Naive thymus-derived CD8-positive, alpha-beta T cell (primary cell): ENCODE measurements at places on chromosomes 1 and 21. TPM values are rescaled to one million over a fixed set of nuclear protein-coding genes. Genes with fewer than 3 reads are reported as not detected.

Gene KLHDC9
- total RNA-seq: 0.96 TPM

Gene ITGB3BP
- total RNA-seq: 37.5 TPM

- H3K27ac ChIP-seq: peak overlapping the region; percentile 81
- no peak overlapping the region for H3K4me3 ChIP-seq
- DNase-seq: no peak
- H3K36me3 ChIP-seq: no peaks in the 10 kb centered on the region
- no peaks in the 10 kb centered on the region for H3K27me3 ChIP-seq
Observed at GRCh38 chr1:6350416-6351088, 43.0 kb downstream of the ACOT7 start.

- no peak for DNase-seq
- no peaks in the 10 kb centered on the region for H3K36me3 ChIP-seq
- H3K27me3 ChIP-seq: no peaks in the 10 kb centered on the region
- no peak overlapping the region for H3K4me3 ChIP-seq
- no peak overlapping the region for H3K27ac ChIP-seq
Observed at GRCh38 chr1:173301507-173301906, 94.4 kb upstream of the TNFSF4 start.

Gene CENPL
- 16.6 TPM for total RNA-seq

Gene KRTAP10-3
- total RNA-seq: not detected

Gene NBPF4
- total RNA-seq: not detected

DNA sequence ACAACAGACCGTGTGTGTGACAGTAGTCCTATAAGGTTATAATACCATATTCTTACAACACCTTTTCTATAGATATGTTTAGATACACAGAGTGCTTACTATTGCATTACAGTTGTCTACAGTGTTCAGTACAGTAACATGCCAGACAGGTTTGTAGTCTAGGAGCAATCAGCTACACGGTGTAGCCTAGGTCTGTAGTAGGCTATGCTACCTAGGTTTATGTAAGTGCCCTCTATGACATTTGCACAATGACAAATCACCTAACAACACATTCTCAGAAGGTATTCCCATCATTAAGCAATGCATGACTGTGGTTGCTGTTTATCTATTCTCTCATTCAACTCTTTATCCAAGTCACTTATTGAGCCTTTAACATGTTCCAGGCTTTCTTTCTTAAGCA lies 1.8 kb upstream of the WLS start:
- H3K4me1 ChIP-seq: peaks cover 22% of the 10 kb centered on the region
- DNase-seq: no peak
- H3K36me3 ChIP-seq: peaks cover 3% of the 10 kb centered on the region

Gene SLAMF9
- not detected for total RNA-seq

GRCh38 chr1:81808760-81809159 lies 8.0 kb downstream of the ADGRL2 start:
- no peak for DNase-seq
- peaks cover 8% of the 10 kb centered on the region for H3K27me3 ChIP-seq
- peaks cover 2% of the 10 kb centered on the region for H3K36me3 ChIP-seq
- H3K4me1 ChIP-seq: no peaks in the 10 kb centered on the region
- H3K27ac ChIP-seq: no peak overlapping the region

Gene WDR64
- 0.69 TPM for total RNA-seq

DNA sequence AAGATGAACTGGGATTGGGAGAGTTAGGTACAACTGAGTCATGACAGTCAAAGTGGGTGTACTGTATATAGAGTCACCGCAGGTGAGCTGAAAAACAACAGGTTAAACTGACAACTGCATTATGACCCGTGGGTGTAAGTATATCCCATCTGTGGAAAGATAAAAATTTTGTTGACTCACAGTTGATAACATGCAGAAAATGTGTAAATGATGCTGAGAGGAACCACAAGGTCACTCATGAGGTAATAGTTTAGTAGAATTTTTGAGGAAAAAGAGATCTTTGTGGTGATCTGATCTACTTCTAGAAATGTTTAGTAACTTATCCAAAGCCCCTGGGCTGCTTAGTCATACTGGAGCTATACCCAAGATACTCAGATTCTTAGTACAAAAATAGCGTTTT lies 838 bp downstream of the OR2C3 start:
- H3K27ac ChIP-seq: no peak overlapping the region
- no peaks in the 10 kb centered on the region for H3K36me3 ChIP-seq
- peaks cover 4% of the 10 kb centered on the region for H3K4me1 ChIP-seq
- DNase-seq: no peak
- H3K4me3 ChIP-seq: no peak overlapping the region

DNA sequence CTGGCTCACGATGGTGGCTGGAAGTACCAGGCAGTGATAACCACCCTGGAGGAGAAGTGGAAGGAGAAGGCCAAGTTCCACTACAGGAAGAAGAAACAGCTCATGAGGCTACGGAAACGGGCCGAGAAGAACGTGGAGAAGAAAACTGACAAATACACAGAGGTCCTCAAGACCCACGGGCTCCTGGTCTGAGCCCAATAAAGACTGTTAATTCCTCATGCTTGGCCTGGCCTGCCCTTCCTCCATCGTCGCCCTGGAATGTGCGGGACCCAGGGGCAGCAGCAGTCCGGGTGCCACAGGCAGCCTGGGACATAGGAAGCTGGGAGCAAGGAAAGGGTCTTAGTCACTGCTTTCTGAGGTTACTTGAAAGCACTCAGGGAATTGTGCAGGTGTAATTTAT lies 10.8 kb downstream of the IL24 start:
- H3K4me3 ChIP-seq: peak overlapping the region; percentile 83
- H3K27me3 ChIP-seq: no peaks in the 10 kb centered on the region
- no peak for DNase-seq
- H3K27ac ChIP-seq: peak overlapping the region; percentile 97
- peaks cover 49% of the 10 kb centered on the region for H3K36me3 ChIP-seq

DNA sequence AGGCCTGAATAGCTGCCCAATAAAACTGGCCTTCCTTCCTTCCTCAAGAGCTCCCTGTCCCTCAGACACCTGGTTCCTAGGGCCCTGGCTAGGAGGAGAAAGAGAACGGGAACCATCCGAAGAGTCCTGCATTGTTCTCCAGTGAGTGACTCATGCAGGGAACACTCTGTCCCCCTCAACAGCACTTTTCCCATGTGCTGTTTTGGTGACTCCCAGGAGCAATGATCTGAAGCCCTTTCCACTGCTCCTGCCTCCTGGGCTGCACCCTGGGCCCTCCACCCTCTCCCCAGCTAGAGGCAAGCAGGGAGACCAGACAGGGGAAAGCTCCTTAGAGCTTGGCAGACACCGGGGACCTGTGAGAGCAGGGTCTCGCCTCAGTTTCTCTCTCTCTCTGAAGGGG lies 18.9 kb downstream of the TNNT2 start:
- H3K27me3 ChIP-seq: no peaks in the 10 kb centered on the region
- H3K36me3 ChIP-seq: no peaks in the 10 kb centered on the region
- DNase-seq: no peak
- H3K4me3 ChIP-seq: no peak overlapping the region
- no peak overlapping the region for H3K27ac ChIP-seq
- H3K4me1 ChIP-seq: no peaks in the 10 kb centered on the region
